Activated CD8-positive, alpha-beta T cell treated with anti-CD3 and anti-CD28 coated beads for 36 hours (primary cell): ENCODE measurements at places on chromosomes 4 and X. TPM values are rescaled to one million over a fixed set of nuclear protein-coding genes. Genes with fewer than 3 reads are reported as not detected.
A peak's percentile ranks its signal among the peaks of the same experiment; 100 is the strongest.

DNA sequence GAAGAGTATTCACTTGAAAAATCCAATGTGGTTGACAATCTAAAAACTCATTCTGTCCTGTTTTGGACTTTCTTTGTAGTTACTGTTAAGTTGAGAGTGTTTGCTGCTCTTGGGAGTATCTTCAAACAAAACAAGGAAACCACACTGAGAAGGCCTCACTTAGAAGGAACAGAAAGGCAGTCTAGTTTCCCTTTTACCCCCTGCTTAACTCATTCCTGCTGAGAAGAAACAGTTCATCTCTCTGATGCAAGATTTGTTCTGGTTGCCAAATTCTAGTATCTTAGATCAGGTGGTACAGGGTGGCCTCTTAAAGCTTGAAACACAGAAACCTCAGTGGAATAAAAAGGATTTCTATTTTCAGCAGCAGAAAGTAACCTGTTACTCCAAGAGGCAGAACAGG is 41.4 kb downstream of the GUCY2F start:
- no peaks in the 10 kb centered on the region for H3K36me3 ChIP-seq
- no peaks in the 10 kb centered on the region for H3K4me1 ChIP-seq
- DNase-seq, result no peak
- H3K4me3 ChIP-seq, result no peak overlapping the region
- H3K27me3 ChIP-seq, result no peaks in the 10 kb centered on the region
- H3K27ac ChIP-seq, result no peak overlapping the region

DNA sequence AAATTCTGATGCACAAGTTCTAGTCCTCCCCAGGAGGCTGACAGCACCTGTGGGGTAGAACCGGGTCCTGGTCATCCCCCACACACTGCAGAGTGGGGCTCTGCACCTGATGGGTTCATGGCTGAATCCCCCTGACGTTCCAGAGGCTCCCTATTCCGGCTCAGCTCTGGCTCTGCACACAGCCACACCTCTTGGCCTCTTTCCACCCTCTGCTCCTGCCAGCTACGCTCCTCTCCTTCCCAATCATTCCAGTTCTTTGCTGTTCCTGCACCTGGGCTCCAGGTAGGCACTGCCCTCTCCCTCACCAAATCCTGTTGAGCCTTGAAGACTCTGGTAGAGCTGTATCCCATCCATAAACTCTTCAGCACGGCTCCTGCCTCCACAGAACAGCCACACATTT is 75.5 kb downstream of the GATB start:
- H3K4me1 ChIP-seq, result no peaks in the 10 kb centered on the region
- H3K4me3 ChIP-seq, result no peak overlapping the region
- peaks cover 10% of the 10 kb centered on the region for H3K36me3 ChIP-seq

Gene RNF150
- 0.09 TPM for total RNA-seq

GRCh38 chr4:90152024-90152423 is 24.8 kb downstream of the CCSER1 start:
- H3K27ac ChIP-seq, result no peak overlapping the region
- H3K27me3 ChIP-seq, result no peaks in the 10 kb centered on the region
- H3K4me3 ChIP-seq, result no peak overlapping the region
- no peak for DNase-seq
- H3K4me1 ChIP-seq, result no peaks in the 10 kb centered on the region

Gene GRPR
- not detected for total RNA-seq

DNA sequence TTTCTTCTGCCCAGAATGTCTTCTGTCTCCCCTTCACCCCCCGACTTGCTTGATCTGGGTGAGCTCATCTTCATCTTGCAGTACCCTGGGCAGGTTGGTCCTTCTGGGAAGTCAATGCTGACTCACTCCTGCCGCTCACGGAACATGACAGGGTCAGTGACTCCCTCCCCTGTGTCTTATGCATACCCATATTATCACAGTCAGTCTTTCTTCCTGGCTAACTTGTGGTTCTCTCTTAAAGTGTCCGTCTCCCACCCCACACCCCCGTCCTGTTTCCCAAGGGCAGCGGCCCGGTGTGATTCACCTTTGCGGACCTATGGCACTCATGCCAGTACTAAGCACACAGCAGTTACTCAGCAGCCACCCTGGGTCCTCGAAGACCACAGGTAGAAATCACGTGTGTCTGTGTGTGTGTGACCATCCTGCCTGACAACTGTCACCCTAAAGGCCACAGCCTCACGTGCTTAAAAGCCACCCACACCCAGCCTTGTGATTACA is 17.7 kb downstream of the IQSEC2 start:
- no peak overlapping the region for H3K4me3 ChIP-seq
- H3K36me3 ChIP-seq, result no peaks in the 10 kb centered on the region
- peaks cover 33% of the 10 kb centered on the region for H3K4me1 ChIP-seq
- no peaks in the 10 kb centered on the region for H3K27me3 ChIP-seq

DNA sequence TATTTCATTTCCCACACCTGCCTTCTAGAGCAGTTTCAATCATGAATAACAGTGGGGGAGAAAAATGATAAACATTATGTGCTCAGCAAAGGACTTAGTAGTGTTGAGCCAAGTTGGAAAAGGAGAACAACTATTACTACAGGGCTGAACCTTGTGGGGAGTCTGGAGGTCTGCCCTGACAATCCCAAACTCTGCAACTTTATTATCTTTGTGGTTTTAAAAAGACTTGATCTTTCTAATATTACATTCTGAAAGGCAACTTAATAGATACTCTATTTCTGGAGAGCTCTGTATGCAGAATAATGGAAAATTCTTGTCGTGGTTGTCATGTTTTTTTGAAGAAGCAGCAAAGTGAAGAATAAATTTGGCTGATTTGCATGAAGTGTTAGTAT is 116.1 kb downstream of the SPCS3 start:
- no peak overlapping the region for H3K27ac ChIP-seq
- H3K27me3 ChIP-seq, result no peaks in the 10 kb centered on the region
- no peak overlapping the region for H3K4me3 ChIP-seq
- no peak for DNase-seq

DNA sequence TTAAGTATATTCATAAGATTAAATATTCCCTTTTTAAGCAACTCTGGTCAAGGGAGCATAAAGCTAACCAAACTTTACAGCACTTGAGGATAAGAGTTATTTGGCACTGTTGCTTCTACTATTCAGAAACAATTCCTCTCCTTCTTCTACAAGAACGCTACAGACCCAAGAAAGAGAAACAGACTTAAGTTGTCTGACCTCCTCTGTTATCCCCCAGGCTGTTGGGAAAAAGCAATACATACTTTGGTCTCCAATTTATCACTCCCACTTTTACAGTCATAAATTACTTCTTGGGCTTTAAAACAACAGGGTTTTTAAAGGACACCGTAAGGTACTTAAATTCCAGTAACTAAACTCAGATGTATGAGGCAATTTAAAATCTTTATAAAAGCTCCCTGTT is 147.4 kb downstream of the COL25A1 start:
- H3K27me3 ChIP-seq, result peaks cover 10% of the 10 kb centered on the region
- H3K4me1 ChIP-seq, result no peaks in the 10 kb centered on the region
- H3K27ac ChIP-seq, result no peak overlapping the region
- no peak overlapping the region for H3K4me3 ChIP-seq
- DNase-seq, result no peak

DNA sequence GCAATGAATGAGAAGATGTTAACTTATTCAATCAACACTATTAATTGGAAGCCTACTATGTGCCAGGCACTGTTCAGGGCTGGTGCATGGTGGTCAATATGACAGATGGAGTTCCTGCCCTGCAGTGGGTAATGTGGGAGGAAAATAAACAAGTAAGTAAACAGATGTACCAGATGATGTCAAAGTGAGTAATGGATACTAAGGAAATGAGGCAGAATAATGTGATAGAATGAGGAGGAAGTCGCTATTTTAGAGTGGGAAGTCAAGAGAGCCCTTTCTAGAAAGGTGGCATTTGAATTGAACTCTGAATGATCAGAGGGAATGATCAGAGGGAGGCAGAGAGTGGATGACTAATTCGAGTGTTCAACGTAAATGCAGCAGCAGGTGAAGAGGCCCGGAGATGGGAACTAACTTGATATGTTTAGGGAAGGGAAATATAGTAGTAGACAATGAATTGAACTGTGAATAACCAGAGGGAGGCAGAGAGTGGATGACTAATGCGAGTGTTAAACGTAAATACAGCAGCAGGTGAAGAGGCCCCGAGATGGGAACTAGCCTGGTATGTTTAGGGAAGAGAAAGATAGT is 48.3 kb downstream of the HMGB3 start:
- H3K36me3 ChIP-seq, result no peaks in the 10 kb centered on the region
- no peaks in the 10 kb centered on the region for H3K27me3 ChIP-seq
- peaks cover 10% of the 10 kb centered on the region for H3K4me1 ChIP-seq
- DNase-seq, result no peak
- no peak overlapping the region for H3K4me3 ChIP-seq
- H3K27ac ChIP-seq, result no peak overlapping the region

Gene ANTXR2
- total RNA-seq, result 3.6 TPM

DNA sequence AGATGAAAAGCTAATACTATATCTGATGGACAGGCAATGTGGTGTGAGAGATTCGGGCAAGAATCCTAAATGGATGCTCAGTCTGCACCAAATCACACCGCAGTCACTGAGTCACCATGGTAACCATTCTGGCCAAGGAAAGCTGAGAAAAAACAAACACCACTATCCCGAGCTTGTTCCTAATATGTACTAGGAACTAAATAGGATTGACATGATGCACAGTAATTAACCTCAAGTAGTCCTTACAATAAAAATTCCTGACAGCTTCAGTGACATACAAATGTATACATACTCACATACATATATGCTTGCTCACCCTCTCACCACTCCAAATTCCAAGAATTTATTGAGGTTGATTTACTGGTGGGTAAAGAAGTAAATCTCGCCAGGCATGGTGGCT is 1.1 kb upstream of the RAB40A start:
- no peaks in the 10 kb centered on the region for H3K27me3 ChIP-seq
- H3K36me3 ChIP-seq, result no peaks in the 10 kb centered on the region
- no peak overlapping the region for H3K27ac ChIP-seq
- no peak for DNase-seq

- no peak overlapping the region for H3K27ac ChIP-seq
- H3K4me1 ChIP-seq, result peaks cover 21% of the 10 kb centered on the region
- peak; percentile 37 for DNase-seq
- H3K27me3 ChIP-seq, result peaks cover 60% of the 10 kb centered on the region
- peak overlapping the region; percentile 62 for H3K4me3 ChIP-seq
These were observed 1.0 kb downstream of the SHISA3 start for GRCh38 chr4:42398171-42398870.

Gene SSX4B
- not detected for total RNA-seq

GRCh38 chr4:71765350-71765749 is 18.5 kb downstream of the GC start:
- H3K36me3 ChIP-seq, result no peaks in the 10 kb centered on the region
- H3K27me3 ChIP-seq, result no peaks in the 10 kb centered on the region
- H3K4me3 ChIP-seq, result no peak overlapping the region
- no peak overlapping the region for H3K27ac ChIP-seq

DNA sequence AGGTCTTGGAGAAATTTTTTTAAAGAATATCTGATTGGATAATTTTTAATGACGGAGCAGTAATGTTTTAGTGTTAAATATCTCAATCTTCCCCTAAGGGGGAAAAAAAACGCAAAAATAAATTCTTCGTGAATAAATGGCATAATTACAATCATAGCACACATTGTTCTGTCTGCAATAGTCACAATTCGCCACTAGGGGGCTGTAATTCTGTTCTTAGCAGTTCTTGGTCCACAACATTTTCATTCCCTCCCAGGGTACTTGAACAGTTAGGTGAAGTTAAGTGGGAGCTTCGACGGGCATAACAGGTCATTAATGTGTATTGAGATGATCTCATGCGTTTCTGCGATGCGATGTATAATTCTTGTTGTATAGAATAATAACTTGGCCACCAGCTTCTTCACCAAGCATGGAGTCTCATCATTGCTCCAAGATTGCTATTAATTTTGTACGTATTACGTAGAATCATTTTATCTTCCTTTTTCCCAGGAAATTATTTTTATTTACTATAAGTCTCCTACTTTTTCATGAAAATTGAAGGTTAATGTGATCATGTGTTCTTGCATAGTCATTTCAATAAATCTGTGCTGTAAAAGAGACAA is 27.2 kb downstream of the HTR2C start:
- no peaks in the 10 kb centered on the region for H3K36me3 ChIP-seq
- no peaks in the 10 kb centered on the region for H3K27me3 ChIP-seq
- DNase-seq, result peak; percentile 33
- H3K4me3 ChIP-seq, result no peak overlapping the region

Gene VSIG4
- total RNA-seq, result not detected

- H3K27ac ChIP-seq, result no peak overlapping the region
- no peak overlapping the region for H3K4me3 ChIP-seq
- peaks cover 2% of the 10 kb centered on the region for H3K27me3 ChIP-seq
- no peak for DNase-seq
- H3K4me1 ChIP-seq, result peaks cover 16% of the 10 kb centered on the region
- H3K36me3 ChIP-seq, result no peaks in the 10 kb centered on the region
These were observed 35.5 kb downstream of the PLAC1 start for GRCh38 chrX:134622813-134623185.

Gene TSPAN6
- 0.43 TPM for total RNA-seq

- H3K4me1 ChIP-seq, result no peaks in the 10 kb centered on the region
- no peak for DNase-seq
- no peaks in the 10 kb centered on the region for H3K36me3 ChIP-seq
- H3K27me3 ChIP-seq, result no peaks in the 10 kb centered on the region
- no peak overlapping the region for H3K4me3 ChIP-seq
These were observed 322.9 kb downstream of the ANKRD50 start for GRCh38 chr4:124389591-124389990.

Gene TIMP1
- 3.0 TPM for total RNA-seq

GRCh38 chr4:179595671-179596410 is 2153.6 kb upstream of the AGA start:
- no peaks in the 10 kb centered on the region for H3K36me3 ChIP-seq
- DNase-seq, result no peak
- no peaks in the 10 kb centered on the region for H3K4me1 ChIP-seq
- H3K27me3 ChIP-seq, result no peaks in the 10 kb centered on the region
- H3K4me3 ChIP-seq, result no peak overlapping the region
- H3K27ac ChIP-seq, result no peak overlapping the region
